Central memory CD8-positive, alpha-beta T cell (primary cell): ENCODE measurements at places on chromosomes 1 and 21.
A peak's percentile ranks its signal among the peaks of the same experiment; 100 is the strongest.

DNA sequence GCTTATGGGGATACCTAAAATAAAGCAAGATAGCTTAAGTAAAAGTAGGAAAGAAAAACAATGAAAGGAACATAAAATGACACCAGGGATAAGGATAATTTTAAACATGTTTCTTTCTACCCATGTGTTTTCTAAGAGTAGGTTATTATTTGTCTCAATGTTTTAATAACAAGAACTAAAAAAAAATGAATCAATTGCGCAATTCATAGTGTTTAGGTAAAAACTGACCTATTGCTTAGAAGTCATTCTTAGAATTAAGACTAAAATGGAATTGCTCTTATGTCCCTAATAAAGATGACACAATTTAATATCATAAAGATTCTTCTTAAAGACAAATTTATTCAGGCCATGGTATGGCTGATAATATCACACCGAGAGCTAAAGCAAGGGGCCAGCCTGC, 58.0 kb upstream of the COL24A1 start:
- no peak for DNase-seq

DNA sequence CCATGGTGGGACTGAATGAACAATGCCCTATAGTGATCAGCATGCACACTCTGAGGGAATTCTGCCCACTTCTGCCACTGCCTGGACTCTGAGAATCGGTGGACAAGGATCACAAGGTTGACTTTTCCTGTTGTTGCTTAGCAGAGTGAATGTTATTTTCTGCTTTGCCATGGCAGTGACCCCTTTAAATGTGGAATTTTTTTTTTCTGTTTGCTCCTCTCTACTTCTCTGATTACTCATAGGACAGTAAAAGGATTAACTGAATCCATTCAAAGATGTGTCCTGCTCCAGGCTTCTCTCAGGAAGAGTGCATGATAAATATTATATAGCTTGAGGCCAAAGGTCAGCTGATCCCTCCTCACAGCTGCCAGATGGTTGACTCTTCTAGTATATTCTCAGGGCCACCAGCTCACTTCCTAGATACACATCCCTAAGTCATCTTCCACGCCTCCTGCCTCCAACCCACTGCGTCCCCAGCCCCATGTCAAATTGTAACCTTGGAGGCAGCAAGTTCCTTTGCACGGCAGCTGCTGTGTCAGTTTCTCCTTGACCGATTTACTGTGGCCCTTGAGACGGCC, 74.0 kb upstream of the RALGPS2 start:
- no peak for DNase-seq

DNA sequence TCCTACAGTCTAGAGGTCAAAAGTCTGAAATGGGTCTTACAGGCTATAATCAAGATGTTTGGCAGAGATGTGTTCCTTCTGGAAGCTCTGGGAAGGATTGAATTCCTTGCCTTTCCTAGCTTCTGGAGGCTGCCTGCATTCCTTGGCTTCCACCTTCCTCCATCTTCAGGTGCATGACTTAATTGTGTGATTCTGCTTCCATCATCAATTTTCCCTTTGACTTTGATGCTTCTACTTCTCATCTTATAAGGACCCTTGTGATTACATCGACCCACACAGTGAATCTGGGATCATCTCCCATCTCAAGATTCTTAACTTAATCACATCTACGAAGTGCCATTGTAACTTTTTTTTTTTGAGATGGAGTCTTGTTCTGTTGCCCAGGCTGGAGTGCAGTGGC, 111.4 kb downstream of the UCK2 start:
- DNase-seq = no peak

- peak; percentile 55 for DNase-seq
Observed at GRCh38 chr1:199243423-199244061, 604.7 kb downstream of the PTPRC start.

DNA sequence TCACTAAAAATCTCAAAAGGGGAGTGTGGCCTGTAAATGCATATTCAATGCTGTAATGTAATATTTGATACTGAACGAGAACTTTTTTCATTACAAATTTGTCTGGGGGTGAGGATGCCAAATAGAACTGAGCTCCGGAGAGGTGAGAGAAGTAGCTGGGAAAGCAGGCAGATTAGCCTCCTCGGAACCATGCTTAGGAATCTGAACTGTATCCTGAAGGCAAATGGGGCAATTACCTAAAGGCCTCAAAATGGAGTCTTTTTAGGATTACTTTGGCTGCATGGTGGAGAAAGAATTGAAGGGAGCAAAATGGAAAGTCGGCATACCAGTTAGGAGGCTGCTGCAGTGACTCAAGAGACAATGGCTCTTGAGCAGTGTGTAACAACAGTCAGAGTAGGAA, 178.8 kb downstream of the CDC7 start:
- no peak for DNase-seq

DNA sequence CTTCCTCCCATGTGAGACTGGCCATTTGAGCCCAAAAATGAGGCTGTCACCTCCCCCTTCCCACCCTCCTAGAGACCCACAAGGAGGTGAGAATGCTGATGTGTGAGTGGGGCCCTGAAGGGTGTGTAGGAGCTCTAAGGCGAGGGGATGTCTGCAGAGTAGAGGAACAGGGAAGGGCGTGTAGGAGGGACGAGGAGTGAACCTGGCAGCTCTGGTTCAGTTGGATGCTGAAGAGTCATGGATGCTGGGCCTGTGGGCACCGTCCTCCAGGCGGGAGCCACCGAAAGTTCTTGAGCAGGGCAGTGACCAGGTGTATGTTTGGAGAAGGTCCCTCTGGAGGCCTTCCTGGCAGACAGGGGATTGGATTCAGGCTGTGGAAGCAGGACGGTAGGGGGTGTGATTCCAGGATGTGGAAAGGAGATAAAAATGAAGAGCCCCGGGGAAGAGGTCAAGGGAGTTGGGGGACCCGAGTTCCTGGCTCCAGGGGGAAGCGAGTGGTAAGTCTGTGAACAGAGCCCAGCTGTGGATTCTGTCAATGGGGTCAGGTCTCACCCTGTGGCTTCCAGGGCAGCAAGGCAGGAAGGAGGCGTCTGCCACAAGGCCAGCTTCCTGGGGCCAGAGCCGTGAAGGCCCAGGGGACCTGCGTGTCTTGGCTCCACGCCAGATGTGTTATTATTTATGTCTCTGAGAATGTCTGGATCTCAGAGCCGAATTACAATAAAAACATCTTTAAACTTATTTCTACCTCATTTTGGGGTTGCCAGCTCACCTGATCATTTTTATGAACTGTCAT, 7.9 kb downstream of the SAMD11 start:
- no peak for DNase-seq

DNA sequence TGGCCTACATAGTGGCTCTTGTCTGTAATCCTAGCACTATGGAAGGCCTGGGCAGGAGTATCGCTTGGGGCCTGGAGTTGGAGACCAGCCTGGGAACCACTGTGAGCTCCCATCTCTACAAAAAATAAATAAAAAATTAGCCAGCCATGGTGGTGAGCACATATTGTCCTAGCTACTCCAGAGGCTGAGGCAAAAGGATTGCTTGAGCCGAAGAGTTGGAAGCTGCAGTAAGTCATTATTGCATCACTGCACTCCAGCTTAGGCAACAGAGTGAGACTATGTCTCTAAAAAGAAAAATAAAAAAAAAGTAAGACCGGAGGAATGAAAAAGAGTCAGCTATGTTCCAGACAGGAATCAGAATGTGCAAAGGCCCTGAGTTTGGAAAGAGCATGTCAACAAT, 115.3 kb downstream of the CYYR1 start:
- no peak for DNase-seq

- DNase-seq = no peak
Observed at GRCh38 chr1:101902199-101902598, 94.5 kb downstream of the OLFM3 start.

GRCh38 chr1:228154021-228154669, 4.4 kb downstream of the GJC2 start:
- DNase-seq = no peak

GRCh38 chr1:89780721-89781120, 40.1 kb upstream of the LRRC8D start:
- no peak for DNase-seq
